Heart left ventricle (tissue), 16 donors: ENCODE measurements at places on chromosomes 16 and 17.

DNA sequence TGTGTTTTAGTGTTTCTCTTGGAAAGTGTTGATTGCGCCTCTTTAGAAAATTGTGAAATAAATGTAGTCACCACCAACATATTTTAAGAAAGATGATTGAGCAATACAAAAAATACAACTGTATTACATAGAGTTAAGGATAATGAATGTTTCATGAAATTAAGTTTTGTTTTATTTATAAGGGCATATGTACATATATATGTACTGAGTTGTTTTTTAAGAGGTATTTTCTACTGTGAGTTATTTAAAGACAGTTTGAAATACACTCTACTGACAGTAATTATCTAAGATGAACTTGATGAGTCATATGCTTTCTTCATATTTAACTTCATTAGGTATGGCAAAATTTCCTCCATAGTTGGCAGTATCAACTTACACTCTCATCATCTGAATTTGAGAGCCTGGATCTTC lies 411.7 kb downstream of the HS3ST3B1 start:
- DNase-seq, result no peak

- DNase-seq, result no peak
These were observed 3.3 kb downstream of the ITGA2B start for GRCh38 chr17:44386182-44386525.

GRCh38 chr17:28788100-28788499 lies 44.3 kb downstream of the TRAF4 start:
- no peak for DNase-seq

DNA sequence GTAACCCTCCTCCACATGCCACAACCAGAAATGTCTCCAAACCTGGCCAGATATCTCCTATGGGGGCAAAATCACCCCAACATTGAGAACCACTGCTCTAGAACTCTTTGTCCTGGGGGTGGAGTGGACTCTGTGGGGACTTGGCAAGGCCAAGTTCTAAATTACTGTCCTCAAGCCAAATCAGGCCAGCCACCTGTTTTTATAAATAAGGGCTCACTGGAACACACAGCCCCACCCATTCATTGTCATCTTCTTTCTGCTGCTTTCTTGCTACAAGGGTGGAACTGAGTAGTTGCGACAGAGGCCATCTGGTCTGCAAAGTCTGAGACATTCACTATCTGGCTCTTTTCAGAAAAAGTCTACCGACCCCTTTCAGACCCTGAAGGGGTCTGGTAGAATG lies 26.8 kb upstream of the TMEM220 start:
- no peak for DNase-seq

- no peak for DNase-seq
These were observed 10.1 kb downstream of the LITAF start for GRCh38 chr16:11576427-11577289.

DNA sequence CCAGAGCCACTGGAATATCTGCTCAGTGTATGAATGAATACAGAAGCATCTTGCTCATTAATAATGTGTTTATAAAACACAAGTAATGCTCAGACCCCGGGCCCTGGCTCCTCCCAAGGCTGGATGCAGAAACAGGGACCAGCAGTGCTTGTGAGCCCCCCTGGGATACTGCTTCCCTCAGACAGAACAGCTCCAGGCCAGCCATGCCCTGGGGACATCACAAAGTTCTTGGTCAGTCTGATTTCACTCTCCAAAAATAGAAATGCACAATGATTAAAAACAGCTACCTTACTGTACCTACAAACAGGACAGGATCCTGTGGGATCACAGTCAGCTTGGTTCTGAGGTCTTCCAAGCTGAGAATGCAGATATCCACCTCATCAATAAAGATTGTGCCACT lies 68.2 kb downstream of the ABCC12 start:
- peak; percentile 32 for DNase-seq

- no peak for DNase-seq
These were observed 1.7 kb downstream of the NUPR1 start for GRCh38 chr16:28537076-28537475.

- no peak for DNase-seq
These were observed 5.0 kb upstream of the WFIKKN2 start for GRCh38 chr17:50830352-50830751.

- DNase-seq, result no peak
These were observed 3.4 kb downstream of the ZNF688 start for GRCh38 chr16:30567991-30568638.
